Stimulated activated CD4-positive, alpha-beta T cell treated with anti-CD3 and anti-CD28 coated beads, Interleukin-15, amount 100 ng/mL, for 48 hours (primary cell): ENCODE measurements at places on chromosomes 5 and 9.

DNA sequence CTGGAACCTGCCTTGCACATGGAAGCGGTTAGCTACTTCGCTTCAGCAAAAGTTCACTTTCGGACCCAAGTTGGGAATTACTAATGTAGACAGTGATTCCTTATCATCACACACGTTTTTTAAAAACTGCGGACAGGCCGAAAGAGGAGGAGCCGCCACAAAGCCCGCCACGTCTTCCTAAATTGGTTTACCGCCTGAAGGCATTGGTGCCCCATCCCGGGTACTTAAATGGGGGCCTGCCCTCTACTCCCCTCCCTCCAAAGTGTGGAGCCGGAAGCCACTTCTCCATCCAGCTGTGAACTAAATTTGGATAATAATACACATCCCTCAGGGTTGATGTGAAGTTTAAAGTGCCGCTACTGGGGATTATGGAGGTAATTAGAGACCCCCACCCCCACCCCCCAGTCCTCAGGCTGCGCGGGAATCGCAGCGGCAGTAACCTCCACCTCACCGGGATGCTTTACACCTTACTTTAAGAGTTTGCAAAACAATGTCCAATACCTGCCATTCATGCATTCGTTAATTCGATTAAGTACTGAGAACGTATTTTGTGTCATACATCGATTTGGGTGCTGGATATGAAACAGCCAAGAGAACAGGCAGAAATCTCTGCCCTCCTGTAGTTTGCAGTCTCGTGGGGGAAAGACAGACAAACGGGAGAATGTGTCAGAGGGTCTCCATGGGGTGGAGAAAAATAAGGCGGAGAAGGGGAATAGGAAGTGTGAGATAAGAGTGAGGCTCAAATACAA is 937 bp upstream of the MACROH2A1 start:
- no peak for DNase-seq

GRCh38 chr9:22100626-22101025 is 91.5 kb upstream of the CDKN2B start:
- no peak for DNase-seq

DNA sequence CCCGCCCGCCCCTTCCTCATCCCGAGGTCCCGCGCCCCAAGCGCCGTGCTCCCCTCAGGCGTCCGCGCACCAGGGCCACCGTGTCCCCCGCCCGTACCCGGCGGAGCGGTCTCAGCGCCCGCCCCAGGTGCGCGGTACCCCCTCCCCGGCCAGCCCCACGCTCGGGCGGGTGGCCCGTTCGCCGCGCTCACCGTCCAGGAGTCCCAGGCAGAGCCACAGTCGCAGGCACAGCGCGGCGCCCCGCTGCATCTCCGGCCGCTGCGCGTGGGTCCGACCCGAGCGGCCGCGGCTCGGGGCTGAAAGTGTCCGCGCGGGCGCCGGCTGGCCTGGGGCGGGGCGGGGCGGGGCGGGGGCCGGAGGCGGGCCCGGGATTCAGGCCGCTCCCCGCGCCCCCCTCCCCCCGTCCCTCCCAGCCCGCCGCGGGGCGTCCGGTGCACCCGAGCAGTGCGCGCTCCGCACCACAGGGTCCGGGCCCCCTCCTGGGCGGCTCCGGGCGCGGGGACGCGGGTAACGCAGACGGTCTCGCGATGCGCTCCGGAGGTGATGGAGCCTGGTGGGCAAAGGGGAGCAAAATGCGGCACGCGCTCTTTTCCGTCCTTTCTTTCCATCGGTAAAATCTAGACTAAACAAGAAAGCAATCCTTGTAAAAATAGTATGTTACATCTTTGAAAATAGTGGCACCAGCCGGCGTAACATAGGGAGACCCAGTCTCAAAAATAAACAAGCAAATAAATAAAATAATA is at the start of gene FLT4:
Gene FLT4, minus strand, starts transcription at position 304 of the 743 bp plus-strand sequence. Its CDS starts 55 bp downstream, at position 249.
- no peak for DNase-seq

DNA sequence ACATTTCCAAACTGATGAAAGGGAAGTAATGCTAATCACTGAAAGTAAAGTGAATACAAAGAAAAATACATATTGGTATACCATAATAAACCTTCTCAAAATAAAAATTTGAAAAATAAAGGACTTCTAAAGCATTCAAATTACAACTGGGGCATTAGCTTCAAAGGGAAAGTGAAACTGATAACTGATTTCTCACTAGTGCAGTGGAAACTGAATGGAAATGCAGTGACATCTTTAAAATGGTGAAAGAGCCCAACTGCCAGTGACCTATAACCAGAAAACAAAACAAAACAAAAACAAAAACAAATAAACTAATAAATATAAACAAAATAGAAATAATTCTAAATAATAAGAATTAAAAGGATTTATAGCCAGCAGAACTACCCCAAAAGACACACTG is 297.5 kb upstream of the GRIN3A start:
- no peak for DNase-seq

GRCh38 chr5:123300266-123300665 is 122.9 kb downstream of the CEP120 start:
- DNase-seq: no peak

- no peak for DNase-seq
These were observed 71.7 kb upstream of the FCN1 start for GRCh38 chr9:134989206-134990065.

GRCh38 chr9:70954596-70955143 is 166.8 kb downstream of the TRPM3 start:
- no peak for DNase-seq

GRCh38 chr5:125190232-125191087 is 444.0 kb upstream of the ZNF608 start:
- no peak for DNase-seq

DNA sequence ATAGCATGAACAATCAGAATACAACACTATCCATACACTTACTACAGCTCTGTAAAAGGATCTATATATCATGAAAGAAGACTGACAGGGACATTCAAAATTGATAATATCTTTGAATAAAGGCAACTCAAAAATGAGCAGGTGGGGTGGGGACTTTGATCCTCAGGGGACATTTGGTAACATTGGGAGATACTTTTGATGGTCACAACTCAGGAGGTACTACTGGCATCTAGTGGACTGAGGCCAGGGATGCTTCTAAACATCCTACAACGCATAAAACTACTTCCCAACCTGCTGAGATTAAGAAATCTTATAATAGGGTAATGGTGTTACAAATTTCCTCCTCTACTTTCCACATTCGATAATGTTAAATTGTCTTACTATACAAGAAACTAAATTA is 243.9 kb downstream of the ARL15 start:
- DNase-seq: no peak

DNA sequence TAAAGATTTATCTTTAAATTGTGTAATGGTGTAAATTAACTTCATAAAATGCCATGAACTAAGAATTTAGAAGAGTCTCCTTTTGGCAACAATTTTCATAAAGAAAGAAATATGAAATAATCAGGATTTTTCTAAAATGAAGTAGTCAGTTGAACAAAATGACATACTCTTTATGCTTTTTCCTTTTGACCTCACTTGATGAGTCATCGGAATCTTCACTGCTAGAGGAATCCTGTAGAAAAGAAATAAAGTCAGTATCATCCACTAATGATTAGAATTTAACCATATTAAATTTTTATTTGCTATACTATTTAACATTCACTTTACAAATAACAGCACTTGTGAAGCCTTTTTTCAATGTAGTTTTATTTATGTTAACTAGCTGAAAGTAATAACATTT is 26.1 kb downstream of the CHD1 start:
- no peak for DNase-seq

- no peak for DNase-seq
These were observed 53.8 kb downstream of the SH3RF2 start for GRCh38 chr5:145990170-145990569.

DNA sequence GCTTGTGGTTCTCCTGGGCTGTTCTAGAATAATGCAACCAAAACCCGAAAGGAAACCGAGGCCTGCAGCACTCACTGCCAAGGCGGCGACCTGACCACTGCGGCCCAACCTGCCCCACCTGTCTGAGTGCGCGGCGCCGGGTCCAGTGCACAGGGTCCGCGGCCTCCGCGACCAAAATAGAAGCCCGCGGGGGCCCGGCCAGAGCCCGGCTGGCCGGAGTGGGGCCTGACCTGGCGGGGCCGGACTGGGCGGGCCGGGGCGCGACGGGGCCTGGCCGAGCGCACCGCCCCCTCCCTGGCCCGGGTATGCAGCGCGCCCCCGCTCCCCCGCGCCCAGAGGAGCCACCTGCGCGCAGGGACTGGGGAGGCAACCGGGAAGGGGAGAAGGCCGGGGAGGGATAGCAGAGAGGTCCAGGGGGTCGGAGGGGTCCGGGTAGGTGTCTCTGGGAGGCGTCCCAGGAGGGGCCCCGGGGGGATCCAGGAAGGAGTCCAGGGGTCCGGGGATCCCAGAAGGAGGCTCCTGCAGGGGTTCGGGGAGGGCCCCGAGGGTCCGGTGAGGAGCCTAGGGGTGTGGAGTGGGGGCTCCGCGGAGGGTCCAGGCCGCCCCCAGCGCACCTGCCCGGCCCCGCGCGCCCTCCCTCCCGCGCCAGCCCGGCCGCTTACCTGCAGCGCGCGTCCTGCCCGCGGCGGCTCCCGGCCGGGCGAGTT is 503 bp downstream of the SEMA4D start:
- DNase-seq: no peak

DNA sequence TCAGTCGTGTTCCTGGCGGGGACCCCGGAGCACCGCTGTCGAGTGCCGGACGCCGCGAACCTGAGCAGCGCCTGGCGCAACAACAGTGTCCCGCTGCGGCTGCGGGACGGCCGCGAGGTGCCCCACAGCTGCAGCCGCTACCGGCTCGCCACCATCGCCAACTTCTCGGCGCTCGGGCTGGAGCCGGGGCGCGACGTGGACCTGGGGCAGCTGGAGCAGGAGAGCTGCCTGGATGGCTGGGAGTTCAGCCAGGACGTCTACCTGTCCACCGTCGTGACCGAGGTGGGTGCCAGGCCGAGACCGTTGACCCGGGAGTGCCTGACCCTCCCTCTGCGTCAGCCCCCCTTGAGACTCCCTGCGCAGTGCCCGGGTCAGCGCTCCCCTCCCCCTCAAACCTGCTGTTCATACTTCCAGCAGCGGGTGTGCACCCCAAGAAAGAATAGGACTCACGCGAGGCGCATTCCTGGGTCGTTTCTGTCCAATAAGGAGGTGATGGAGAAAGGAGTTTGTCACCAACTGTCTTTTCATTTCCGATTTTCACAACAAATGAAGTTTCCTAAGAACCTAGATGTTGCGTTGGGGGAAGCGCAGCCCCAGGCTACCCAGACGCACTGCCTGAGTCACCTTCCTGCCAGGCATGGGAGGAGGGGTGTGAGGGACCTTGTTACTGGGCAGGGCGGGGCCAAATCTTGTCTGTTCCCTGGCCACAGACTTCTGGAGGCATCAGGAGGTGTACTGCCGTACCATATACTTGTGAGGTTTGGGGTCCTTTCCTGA is 722 bp downstream of the SLC22A4 start:
- DNase-seq: peak; percentile 69
